ENCODE measurements at places on chromosomes 12 and 14.

- peak; percentile 4 for DNase-seq
Measured at GRCh38 chr14:20690848-20691640, 2.5 kb downstream of the ANG start.

GRCh38 chr12:11621797-11622423 is 27.6 kb upstream of the ETV6 start:
- DNase-seq: no peak

- no peak for DNase-seq
Measured at GRCh38 chr12:64877363-64878004, 53.0 kb downstream of the TBC1D30 start.

GRCh38 chr12:108592033-108592909 is 5.6 kb downstream of the TMEM119 start:
- no peak for DNase-seq

DNA sequence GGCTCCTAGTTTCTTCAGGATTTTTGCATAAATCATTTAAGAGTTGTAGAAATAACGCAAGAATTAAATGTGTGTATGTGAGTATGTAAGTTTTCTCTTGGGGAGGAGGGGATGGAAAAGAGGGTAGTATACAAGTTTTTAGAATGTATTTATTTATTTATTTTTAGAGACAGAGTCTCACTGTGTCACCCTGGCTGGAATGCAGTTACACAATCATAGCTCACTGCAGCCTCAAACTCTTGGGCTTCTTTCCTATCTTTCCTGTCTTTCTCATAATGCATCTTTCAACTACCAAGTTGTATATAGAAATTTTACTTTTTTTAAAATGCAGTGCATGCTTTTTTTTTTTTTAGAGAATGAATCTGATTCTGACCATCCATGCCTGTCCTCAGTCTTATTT is 269.0 kb upstream of the GARIN2 start:
- DNase-seq: no peak

GRCh38 chr14:91351512-91351862 is 66.1 kb downstream of the CCDC88C start:
- no peak for DNase-seq

DNA sequence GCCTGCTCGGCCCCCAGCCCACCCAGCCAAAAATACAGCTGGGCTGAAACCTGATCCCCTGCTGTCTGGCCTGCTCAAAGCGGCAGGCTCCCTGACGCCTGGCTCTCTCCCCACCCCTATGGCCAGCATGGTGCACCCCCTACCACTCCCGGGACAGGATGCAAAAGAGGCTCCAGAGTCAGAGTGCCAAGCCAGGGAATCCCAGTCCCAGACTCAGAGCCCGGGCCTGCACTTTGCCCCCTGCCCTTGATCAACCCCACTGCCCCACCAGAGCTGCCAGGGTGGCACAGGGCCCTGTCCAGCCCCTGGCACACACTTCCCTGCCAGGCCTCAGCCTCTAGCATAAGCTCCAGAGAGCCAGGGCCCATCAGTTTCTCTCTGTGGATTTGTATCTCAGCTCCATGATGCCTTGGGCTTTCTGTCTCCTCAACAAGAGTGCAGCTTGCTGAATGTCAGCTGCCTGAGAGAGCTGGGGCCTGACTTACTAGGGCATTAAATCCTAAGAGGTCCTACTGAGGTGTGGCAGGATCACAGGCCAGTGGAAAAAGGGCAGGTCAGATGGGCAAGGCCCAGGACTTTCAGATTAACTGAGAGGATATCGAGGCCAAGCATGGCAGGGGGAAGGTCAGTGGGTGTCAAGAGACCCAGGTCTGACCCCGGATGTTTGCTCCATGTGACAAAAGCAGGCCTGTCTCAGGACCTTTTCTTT is 13.9 kb downstream of the ACVRL1 start:
- no peak for DNase-seq

- DNase-seq: no peak
Measured at GRCh38 chr12:42588524-42589464, 752 bp downstream of the PRICKLE1 start.

DNA sequence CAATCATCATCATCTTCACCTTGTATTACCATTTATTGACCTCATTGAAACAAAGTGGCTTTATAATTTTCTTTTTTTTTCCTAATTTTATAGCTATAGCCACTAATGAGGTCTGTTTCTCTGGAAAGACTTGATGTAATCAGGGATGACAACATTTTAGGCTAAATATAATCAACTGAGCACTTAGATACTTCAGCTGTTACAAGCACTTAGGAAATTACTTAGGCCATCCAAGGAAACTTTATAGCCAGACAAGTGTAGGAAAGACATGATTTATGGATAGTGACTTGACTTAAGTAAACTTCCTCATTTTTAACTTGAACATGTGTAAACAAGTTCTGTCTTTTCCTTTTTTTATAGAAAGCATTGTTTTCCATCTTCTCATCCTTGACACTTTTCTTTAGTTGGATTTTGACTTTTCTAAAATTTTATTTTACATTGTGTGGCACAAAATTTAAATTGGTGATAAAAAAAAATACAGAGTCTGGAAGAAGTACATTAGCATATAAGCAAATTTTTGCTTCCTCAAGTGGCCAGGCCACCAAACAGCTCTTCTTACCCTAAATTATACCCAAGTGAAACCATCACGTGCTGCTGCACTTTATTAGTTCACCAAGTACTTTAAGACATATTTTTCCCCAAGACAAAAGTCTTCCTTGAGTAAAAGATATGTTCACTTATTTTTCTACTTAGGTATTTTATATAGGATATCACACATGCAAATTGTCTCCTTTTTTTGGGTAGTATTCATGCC is 15.1 kb downstream of the CPNE8 start:
- DNase-seq: no peak

DNA sequence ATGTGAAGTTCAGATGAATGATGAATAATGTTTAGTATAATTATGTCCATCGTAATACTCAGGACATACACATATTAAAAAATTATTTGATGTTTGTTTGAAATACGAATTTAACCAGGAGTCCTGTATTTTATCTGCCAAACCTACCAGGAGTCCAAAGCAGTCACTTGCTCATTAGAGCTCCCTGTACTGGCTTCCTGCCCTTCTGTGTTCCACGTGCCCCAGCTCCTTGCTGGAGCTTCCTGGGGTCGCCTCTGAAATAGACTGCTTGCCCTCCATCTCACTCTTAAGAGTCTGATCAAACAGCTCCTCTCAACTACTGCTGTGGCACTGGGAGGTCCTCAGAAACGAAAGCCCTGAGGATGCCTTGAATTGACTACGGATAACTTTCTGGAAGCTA is 87.3 kb upstream of the DHRS4 start:
- DNase-seq: no peak

- DNase-seq: no peak
Measured at GRCh38 chr12:119178544-119179334, at the start of gene HSPB8. HSPB8 (plus strand) TSS chr12:119178931; CDS start chr12:119179313, 382 bp downstream.

- DNase-seq: no peak
Measured at GRCh38 chr14:101019990-101020710, 116.6 kb upstream of the RTL1 start.

- no peak for DNase-seq
Measured at GRCh38 chr12:4478933-4479332, 33.3 kb upstream of the FGF6 start.

- no peak for DNase-seq
Measured at GRCh38 chr12:108438667-108439066, 76.4 kb upstream of the FICD start.

DNA sequence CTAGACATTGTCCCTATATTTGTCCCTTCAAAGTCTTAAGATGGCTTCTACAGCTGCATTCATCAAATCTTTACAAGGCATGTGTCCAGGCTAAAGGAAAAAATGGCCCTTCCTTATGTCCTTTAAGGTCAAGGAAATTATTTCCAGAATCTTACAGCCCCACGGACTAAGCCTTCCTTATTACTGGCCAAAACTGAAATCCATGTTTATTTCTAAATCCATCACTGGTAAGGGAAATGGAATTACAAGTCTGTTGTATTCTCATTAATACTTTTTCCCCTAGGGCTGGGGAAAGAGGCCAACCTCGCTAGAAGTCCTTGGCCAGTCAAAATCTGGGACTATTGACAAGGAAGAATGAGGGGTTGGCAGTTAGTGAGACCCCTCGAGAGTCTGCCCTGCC is 252.5 kb downstream of the TMEM132C start:
- no peak for DNase-seq

DNA sequence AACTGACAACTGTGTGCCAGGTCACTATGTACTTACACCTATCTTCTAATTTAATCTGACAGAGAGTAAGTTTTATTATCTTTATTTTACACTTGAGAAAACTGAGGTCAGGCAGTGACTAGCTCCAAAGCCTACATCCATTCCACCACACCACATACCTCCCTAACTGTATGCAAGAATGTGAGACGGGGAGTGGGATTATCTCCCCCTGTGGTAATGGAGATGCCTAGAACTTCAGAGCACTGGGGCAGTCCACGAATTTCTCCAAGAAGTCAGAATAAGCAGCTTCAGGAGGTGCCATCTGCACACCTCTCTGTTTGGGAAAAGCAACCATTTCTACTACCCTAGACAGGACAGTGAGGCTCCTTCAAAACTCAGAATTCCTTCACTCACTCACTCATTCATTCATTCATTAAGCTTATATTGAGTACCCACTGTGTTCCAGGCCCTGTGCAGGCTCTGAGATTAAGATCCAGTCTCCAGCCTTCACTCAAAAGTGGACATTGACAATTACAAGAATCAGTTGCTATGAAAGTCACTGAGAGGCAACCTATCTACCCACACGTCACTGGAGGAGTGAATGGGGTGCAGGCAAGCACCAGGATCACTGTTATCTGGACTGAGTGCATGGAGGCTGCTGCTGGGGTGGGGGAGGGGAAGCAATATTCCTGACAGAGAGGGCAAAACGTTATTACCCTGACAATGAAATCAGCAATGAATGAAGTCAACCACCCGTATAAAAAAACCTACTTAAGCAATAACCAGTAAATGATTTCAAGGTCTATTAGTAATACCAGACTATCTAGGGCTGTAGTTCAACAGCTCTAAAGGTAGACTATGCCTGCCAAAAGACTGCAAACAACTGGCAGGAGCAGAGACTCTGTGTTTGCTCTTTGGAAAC is 18.0 kb downstream of the SLC7A7 start:
- DNase-seq: no peak

GRCh38 chr12:51472984-51473383 is 48.4 kb downstream of the SLC4A8 start:
- DNase-seq: no peak

GRCh38 chr12:22163594-22163993 is 117.6 kb downstream of the CMAS start:
- DNase-seq: no peak

- DNase-seq: no peak
Measured at GRCh38 chr12:12327802-12328201, 22.2 kb downstream of the MANSC1 start.

DNA sequence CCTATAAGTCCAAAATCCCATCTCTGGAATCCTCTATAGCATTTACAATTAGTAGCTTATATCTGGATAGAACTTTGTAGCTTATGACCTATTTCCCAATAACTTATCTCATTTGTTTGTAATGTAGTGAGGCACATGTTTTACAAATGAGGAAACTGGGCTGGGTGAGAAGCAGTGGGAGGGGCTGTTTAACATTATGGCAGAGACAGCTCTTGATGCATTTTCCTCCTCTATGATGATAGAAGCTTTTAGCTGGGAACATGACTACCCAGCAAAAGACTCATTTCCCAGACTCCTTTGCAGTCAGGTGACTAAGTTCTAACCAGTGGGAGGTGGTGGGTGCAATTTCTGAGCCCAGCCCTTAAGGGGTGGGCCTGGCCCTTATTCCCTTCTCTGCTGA is 179.7 kb downstream of the TTC8 start:
- no peak for DNase-seq

- DNase-seq: no peak
Measured at GRCh38 chr14:103519837-103520212, 2.8 kb downstream of the CKB start.

GRCh38 chr12:111443586-111443985 is 37.9 kb downstream of the SH2B3 start:
- no peak for DNase-seq

- DNase-seq: no peak
Measured at GRCh38 chr14:52352061-52352491, 38.0 kb downstream of the PTGER2 start.

- DNase-seq: no peak
Measured at GRCh38 chr12:57031138-57031725, 14.9 kb upstream of the TAC3 start.

GRCh38 chr12:93441081-93441616 is 598 bp downstream of the UBE2N start:
- peak; percentile 20 for DNase-seq

DNA sequence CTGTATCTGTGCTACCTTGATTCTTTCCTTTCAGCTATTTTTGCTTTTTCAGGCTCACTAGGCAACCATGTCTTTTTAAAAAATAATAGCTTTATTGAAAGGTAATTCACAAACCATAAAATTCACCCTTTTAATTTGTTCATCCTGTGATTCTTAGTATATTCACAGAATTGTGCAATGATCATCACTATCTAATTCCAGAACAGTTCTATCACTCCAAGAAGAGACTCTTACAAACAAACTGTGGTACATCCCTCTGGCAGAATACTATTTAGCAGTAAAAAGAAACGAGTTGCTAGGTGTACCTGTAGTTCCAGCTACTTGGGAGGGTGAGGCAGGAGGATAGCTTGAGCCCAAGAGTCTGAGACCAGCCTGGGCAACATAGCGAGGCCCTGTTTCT is 14.8 kb downstream of the CREBL2 start:
- no peak for DNase-seq

DNA sequence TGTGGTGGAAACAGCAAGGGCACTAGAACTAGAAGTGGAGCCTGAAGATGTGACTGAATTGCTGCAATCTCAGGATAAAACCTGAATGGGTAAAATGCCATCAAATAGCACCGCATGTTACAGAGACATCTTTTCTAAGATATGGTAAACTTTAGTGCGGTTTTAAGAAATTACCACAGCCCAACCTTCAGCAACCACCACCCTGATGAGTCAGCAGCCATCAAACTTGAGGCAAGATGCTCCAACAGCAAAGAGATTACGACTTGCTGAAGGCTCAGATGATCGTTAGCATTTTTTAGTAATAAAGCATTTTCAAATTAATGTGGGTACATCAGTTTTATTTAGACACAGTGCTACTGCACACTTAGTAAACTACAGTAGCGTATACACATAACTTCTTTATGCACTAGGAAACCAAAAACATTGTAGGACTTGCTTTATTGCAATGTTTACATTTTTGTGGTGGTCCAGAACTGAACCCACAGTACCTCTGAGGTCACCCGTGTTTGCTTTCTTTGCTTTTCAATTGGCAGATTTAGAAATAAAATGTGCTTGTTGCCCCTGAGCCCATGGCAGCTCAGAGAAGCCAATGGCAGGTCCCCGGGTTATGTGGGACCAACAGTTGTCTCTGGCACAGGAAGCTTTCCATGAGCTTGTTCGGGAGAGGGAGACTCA is 15.9 kb downstream of the GOLGA3 start:
- DNase-seq: no peak

GRCh38 chr14:89848165-89848564 is 106.4 kb downstream of the EFCAB11 start:
- no peak for DNase-seq

GRCh38 chr14:100578552-100578951 is 8.7 kb downstream of the BEGAIN start:
- no peak for DNase-seq

GRCh38 chr12:72072592-72073212 is 134.1 kb downstream of the TPH2 start:
- DNase-seq: no peak
